ENCODE measurements at places on chromosomes 7 and 10. TPM values are rescaled to one million over a fixed set of nuclear protein-coding genes. Genes with fewer than 3 reads are reported as not detected.
A peak's percentile ranks its signal among the peaks of the same experiment; 100 is the strongest.

GRCh38 chr10:95505641-95506040 lies 55.5 kb downstream of the SORBS1 start:
- DNase-seq = no peak
- H3K27me3 ChIP-seq = no peaks in the 10 kb centered on the region
- H3K4me1 ChIP-seq = peaks cover 98% of the 10 kb centered on the region
- H3K36me3 ChIP-seq = peaks cover 11% of the 10 kb centered on the region
- no peak overlapping the region for H3K4me3 ChIP-seq

GRCh38 chr7:153564391-153564790 lies 487.8 kb upstream of the DPP6 start:
- H3K4me3 ChIP-seq = no peak overlapping the region
- no peak for DNase-seq
- no peaks in the 10 kb centered on the region for H3K4me1 ChIP-seq
- H3K27ac ChIP-seq = no peak overlapping the region

- peaks cover 41% of the 10 kb centered on the region for H3K4me1 ChIP-seq
- no peak overlapping the region for H3K27ac ChIP-seq
- H3K27me3 ChIP-seq = no peaks in the 10 kb centered on the region
Measured at GRCh38 chr7:35753761-35754603, 46.9 kb upstream of the SEPTIN7 start.

- H3K4me3 ChIP-seq = no peak overlapping the region
- no peaks in the 10 kb centered on the region for H3K4me1 ChIP-seq
- H3K27ac ChIP-seq = no peak overlapping the region
Measured at GRCh38 chr10:48602401-48603135, 2.3 kb downstream of the ARHGAP22 start.

- no peak overlapping the region for H3K27ac ChIP-seq
- no peaks in the 10 kb centered on the region for H3K27me3 ChIP-seq
- H3K36me3 ChIP-seq = no peaks in the 10 kb centered on the region
- no peak for DNase-seq
- no peak overlapping the region for H3K4me3 ChIP-seq
Measured at GRCh38 chr7:13751766-13752165, 237.7 kb downstream of the ETV1 start.

DNA sequence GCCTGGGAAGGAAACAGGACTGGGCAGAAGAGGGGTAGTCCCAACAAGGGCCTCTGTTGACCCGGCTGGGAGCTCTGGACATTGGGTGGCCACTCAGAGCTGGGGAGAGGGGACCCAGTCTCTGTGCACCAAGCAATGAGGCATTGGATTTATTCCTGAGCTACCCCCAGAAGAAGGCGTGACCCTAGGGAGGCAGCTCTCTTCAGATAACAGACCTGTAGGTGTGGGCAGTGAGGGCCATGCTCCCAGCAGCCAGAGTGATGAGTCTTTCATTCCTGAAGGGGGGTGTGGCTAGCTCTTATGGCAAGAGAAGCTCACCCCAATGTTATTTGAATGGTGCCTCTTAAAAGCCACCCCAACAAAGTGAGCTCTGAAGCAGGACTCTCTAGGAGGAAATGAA lies 20.4 kb downstream of the TEX36 start:
- no peak overlapping the region for H3K4me3 ChIP-seq
- no peak for DNase-seq
- no peaks in the 10 kb centered on the region for H3K27me3 ChIP-seq
- no peaks in the 10 kb centered on the region for H3K4me1 ChIP-seq
- H3K36me3 ChIP-seq = no peaks in the 10 kb centered on the region

- H3K36me3 ChIP-seq = no peaks in the 10 kb centered on the region
- H3K4me1 ChIP-seq = no peaks in the 10 kb centered on the region
- no peak for DNase-seq
Measured at GRCh38 chr7:26964156-26964808, 99.9 kb upstream of the SKAP2 start.

GRCh38 chr7:111009526-111010040 lies 81.3 kb upstream of the LRRN3 start:
- H3K27ac ChIP-seq = no peak overlapping the region
- H3K4me1 ChIP-seq = no peaks in the 10 kb centered on the region
- DNase-seq = no peak
- no peak overlapping the region for H3K4me3 ChIP-seq
- no peaks in the 10 kb centered on the region for H3K27me3 ChIP-seq
- no peaks in the 10 kb centered on the region for H3K36me3 ChIP-seq

GRCh38 chr10:117519286-117519685 lies 23.3 kb upstream of the EMX2 start:
- no peaks in the 10 kb centered on the region for H3K4me1 ChIP-seq
- H3K27me3 ChIP-seq = no peaks in the 10 kb centered on the region
- peak; percentile 16 for DNase-seq
- H3K27ac ChIP-seq = no peak overlapping the region
- no peak overlapping the region for H3K4me3 ChIP-seq

DNA sequence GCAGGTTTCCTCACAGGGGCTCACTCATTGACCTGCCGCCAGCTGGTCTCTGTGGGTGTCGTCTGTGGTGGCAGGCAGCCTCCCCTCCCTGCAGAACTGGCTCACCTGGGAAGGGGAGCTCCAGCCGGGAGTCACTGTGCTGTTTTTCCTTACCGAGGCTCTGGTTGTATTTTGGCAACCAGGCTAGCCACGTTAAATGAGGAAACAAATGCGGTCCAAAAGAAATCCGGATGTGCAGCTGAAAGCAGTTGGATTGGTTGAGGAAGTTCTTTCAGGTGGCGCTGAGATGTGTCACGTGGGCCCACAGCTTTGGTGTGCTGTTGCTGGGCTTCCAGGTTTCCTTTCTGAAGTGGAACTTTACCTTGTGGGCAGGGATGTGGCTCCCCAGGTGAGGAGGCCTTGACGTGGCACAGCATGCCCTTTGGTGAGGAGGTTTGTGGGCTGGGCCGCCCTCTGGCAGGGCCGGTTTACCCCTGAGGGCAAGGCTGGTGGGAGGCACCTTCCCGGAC lies 14.2 kb downstream of the MTURN start:
- peaks cover 7% of the 10 kb centered on the region for H3K36me3 ChIP-seq
- H3K4me1 ChIP-seq = peaks cover 22% of the 10 kb centered on the region
- DNase-seq = no peak
- no peaks in the 10 kb centered on the region for H3K27me3 ChIP-seq

DNA sequence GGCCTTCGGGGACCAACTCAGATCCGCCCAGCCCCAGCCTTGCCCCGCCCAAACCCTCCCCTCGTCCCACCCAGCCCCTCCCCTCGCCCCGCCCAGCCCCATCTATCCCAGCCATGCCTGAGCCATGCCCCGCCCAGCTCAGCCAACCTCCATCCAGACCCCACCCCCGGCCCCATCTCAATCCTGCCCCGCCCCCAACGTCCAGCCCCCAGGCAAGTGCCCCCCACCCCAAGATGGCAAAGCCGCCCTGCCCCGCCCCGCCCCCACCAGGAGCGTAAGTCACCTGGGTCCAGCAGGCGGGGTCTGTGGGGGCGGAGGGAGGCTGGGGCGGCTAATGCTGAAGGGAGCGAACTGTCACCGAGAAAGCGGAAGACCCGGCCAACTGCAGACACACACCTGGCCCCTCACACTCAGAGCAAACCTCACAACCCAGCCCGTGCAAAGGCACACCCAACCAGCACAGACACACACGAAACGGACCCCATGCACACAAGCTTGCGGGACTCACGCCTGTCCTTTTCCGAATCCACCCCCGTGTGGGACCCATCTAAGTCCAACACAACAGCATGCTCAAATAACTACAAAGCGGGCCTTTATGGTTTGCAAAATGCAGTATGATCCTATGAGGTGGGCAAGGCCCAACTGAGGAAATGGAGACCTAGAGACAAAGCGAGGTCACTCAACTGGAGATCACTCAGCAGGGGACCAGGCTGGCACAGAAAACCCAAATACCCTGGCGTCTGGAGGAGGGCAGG lies 11.5 kb upstream of the OGA start:
- H3K4me1 ChIP-seq = no peaks in the 10 kb centered on the region
- H3K27me3 ChIP-seq = no peaks in the 10 kb centered on the region
- H3K27ac ChIP-seq = peak overlapping the region; percentile 53
- no peak for DNase-seq

- H3K4me3 ChIP-seq = no peak overlapping the region
- H3K4me1 ChIP-seq = peaks cover 12% of the 10 kb centered on the region
- H3K27me3 ChIP-seq = no peaks in the 10 kb centered on the region
- no peak for DNase-seq
- H3K36me3 ChIP-seq = no peaks in the 10 kb centered on the region
- no peak overlapping the region for H3K27ac ChIP-seq
Measured at GRCh38 chr7:44162179-44162578, 21.0 kb upstream of the MYL7 start.

DNA sequence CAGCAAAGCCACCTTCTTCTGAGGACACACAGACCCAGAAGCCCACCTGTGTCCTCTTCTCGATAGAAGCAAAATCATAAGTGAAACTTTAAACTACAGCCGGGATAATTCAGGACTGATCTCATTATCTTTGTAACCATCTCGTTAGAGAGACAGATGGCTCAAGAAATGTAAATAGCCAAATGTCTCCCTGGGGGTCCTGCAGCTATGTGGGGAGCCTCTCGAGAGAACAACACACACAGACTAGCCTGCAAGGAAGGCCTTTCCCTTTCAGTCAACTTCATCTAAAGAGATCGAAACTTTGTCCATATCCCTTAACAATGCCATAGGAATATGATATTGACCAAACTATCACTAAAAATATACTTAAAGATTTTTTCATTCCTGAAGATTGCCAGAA lies 93.5 kb downstream of the VWC2 start:
- H3K27me3 ChIP-seq = no peaks in the 10 kb centered on the region
- no peaks in the 10 kb centered on the region for H3K36me3 ChIP-seq
- H3K4me1 ChIP-seq = no peaks in the 10 kb centered on the region
- no peak overlapping the region for H3K27ac ChIP-seq
- H3K4me3 ChIP-seq = no peak overlapping the region

DNA sequence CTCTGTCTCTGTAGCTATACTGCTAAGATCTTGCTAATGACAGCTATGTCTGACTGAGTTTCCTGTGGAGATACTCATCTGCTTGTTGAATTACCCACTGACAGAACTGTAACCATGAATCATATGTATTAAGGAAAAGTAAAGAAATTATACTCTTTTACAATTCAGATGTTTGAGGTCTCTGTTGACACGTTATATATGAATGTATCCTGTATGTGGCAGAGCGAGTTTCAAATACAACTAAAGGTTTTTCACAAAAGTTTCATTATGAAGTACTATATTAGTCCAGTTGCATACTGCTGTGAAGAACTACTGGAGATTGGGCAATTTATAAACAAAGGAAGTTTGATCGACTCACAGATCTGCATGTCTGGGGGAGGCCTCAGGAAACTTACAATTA lies 232.5 kb downstream of the CDK14 start:
- no peaks in the 10 kb centered on the region for H3K36me3 ChIP-seq
- H3K27ac ChIP-seq = no peak overlapping the region
- H3K4me3 ChIP-seq = no peak overlapping the region
- H3K27me3 ChIP-seq = no peaks in the 10 kb centered on the region
- H3K4me1 ChIP-seq = no peaks in the 10 kb centered on the region
- DNase-seq = no peak

GRCh38 chr7:47617131-47617530 lies 35.2 kb upstream of the TNS3 start:
- DNase-seq = no peak
- H3K4me1 ChIP-seq = no peaks in the 10 kb centered on the region
- H3K4me3 ChIP-seq = no peak overlapping the region
- no peaks in the 10 kb centered on the region for H3K27me3 ChIP-seq
- no peak overlapping the region for H3K27ac ChIP-seq

DNA sequence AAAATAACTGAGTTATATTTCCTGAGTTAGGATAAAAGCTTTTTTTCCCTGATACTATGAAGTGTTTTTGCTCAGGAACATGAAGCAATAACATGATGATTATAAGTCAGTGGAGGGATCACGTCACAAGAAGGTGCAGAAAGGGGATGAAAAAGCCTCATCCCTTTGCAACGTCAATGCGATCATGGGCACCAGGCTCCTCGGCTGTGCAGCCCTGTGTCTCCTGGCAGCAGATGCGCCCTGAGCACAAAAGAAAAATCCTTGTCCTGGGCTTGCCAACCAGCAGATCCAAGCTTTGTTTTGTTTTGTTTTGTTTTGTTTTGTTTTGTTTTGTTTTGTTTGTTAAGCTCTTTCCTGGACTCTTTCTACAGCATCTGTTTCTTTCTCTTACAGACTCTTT lies 103.5 kb upstream of the PRSS1 start:
- H3K4me1 ChIP-seq = no peaks in the 10 kb centered on the region
- no peaks in the 10 kb centered on the region for H3K27me3 ChIP-seq
- DNase-seq = no peak

Gene BLNK
- 0.41 TPM for total RNA-seq

Gene ADD3
- 377 TPM for total RNA-seq

Gene PNLIPRP1
- not detected for total RNA-seq

Gene TAS2R4
- total RNA-seq = 0.31 TPM

Gene SCART1
- total RNA-seq = 0.22 TPM

Gene MRC1
- 26.0 TPM for total RNA-seq

Gene ANKRD1
- total RNA-seq = 8,672 TPM

Gene ASIC3
- total RNA-seq = 1.1 TPM

Gene FAM107B
- total RNA-seq = 10.6 TPM

Gene FAM53B
- total RNA-seq = 31.1 TPM

Gene FBXL13
- 1.7 TPM for total RNA-seq

Data from right atrium auricular region (tissue), 2 donors.